ENCODE measurements at places on chromosomes 3 and 15. TPM values are rescaled to one million over a fixed set of nuclear protein-coding genes. Genes with fewer than 3 reads are reported as not detected.

GRCh38 chr3:119219069-119219468 lies 21.6 kb downstream of the B4GALT4 start:
- no peaks in the 10 kb centered on the region for H3K27me3 ChIP-seq
- H3K4me1 ChIP-seq = peaks cover 26% of the 10 kb centered on the region
- H3K4me3 ChIP-seq = peak overlapping the region; percentile 37
- H3K36me3 ChIP-seq = peaks cover 55% of the 10 kb centered on the region
- DNase-seq = peak; percentile 35
- peak overlapping the region; percentile 73 for H3K27ac ChIP-seq

- no peak overlapping the region for H3K4me3 ChIP-seq
- H3K36me3 ChIP-seq = peaks cover 54% of the 10 kb centered on the region
- DNase-seq = no peak
- peaks cover 21% of the 10 kb centered on the region for H3K4me1 ChIP-seq
- H3K27me3 ChIP-seq = no peaks in the 10 kb centered on the region
- H3K27ac ChIP-seq = no peak overlapping the region
These were observed 9.5 kb downstream of the SEC22C start for GRCh38 chr3:42572278-42572677.

Gene EHD4
- total RNA-seq = 30.1 TPM

Gene IGDCC3
- not detected for total RNA-seq

DNA sequence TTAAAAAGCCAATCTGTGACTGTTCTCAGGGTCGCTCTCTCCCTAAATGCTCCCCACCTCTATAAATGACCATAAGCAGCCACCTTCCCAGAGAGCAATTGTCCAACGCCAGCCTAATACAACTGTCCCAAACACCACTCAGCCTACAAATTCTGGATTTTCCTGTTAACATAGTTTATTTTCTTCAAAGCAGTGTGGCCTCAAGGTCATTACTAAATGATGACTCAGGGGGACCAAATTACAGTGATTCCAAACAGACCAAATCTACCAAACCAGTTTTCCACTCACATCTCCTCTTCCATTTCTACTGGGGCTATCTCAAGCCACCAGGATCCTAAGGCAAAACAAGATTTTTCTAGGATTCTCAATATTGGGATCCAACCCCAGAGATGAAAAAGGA lies 22.5 kb downstream of the HEXA start:
- no peaks in the 10 kb centered on the region for H3K27me3 ChIP-seq
- H3K36me3 ChIP-seq = peaks cover 8% of the 10 kb centered on the region
- no peak overlapping the region for H3K27ac ChIP-seq
- peaks cover 7% of the 10 kb centered on the region for H3K4me1 ChIP-seq
- H3K4me3 ChIP-seq = no peak overlapping the region

GRCh38 chr15:68447976-68448755 lies 16.2 kb upstream of the ITGA11 start:
- H3K27ac ChIP-seq = no peak overlapping the region
- no peaks in the 10 kb centered on the region for H3K36me3 ChIP-seq
- H3K4me1 ChIP-seq = no peaks in the 10 kb centered on the region
- H3K27me3 ChIP-seq = peaks cover 37% of the 10 kb centered on the region
- no peak for DNase-seq

GRCh38 chr3:166457382-166457781 lies 620.2 kb upstream of the BCHE start:
- H3K27me3 ChIP-seq = no peaks in the 10 kb centered on the region
- H3K4me3 ChIP-seq = no peak overlapping the region
- no peak for DNase-seq

GRCh38 chr3:89340408-89340807 lies 233.0 kb downstream of the EPHA3 start:
- H3K4me1 ChIP-seq = no peaks in the 10 kb centered on the region
- H3K27me3 ChIP-seq = no peaks in the 10 kb centered on the region
- no peak for DNase-seq
- H3K4me3 ChIP-seq = no peak overlapping the region
- H3K36me3 ChIP-seq = no peaks in the 10 kb centered on the region

- H3K27me3 ChIP-seq = no peaks in the 10 kb centered on the region
- DNase-seq = no peak
- no peaks in the 10 kb centered on the region for H3K4me1 ChIP-seq
- no peaks in the 10 kb centered on the region for H3K36me3 ChIP-seq
- H3K4me3 ChIP-seq = no peak overlapping the region
These were observed 275.2 kb upstream of the KCNMB2 start for GRCh38 chr3:178260887-178261565.

- no peak overlapping the region for H3K27ac ChIP-seq
- no peaks in the 10 kb centered on the region for H3K36me3 ChIP-seq
- no peak for DNase-seq
- H3K4me3 ChIP-seq = no peak overlapping the region
- no peaks in the 10 kb centered on the region for H3K27me3 ChIP-seq
- peaks cover 10% of the 10 kb centered on the region for H3K4me1 ChIP-seq
These were observed 185.0 kb downstream of the TIGIT start for GRCh38 chr3:114478801-114479200.

DNA sequence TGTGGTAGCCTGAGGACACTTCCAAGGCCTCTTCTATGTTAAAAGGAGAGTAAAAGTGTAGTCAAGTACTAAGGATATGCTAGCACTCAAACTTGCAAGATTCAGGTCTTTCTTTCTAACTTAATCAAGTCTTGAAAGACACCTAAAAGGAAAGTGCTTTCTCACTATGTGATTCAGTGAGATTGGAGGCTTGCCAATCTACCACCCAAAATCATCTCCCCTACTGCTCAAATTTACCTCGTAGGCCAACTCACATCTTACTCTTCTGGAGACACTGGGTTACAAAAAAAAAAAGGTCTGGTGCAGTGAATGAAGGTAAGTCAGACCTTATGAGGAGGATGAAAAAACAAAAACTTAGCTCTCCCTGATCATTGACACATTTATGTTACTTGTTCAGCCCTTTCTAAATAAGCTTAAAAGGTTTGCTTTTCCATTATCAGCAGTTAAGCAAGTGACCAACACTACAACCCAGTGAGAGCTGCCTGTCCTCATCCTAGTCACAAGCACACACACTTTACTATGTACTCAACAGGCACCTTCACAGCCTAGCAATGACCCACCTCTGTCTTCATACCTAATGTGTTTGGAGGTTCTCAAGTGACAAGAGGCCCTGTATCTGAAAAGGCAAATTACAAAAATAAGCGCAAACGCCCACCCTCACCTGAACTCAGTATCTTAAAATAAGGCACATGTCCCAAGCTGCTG lies 19.6 kb downstream of the SUMF1 start:
- H3K27me3 ChIP-seq = no peaks in the 10 kb centered on the region
- no peaks in the 10 kb centered on the region for H3K4me1 ChIP-seq
- no peak for DNase-seq

- H3K36me3 ChIP-seq = no peaks in the 10 kb centered on the region
- peaks cover 5% of the 10 kb centered on the region for H3K27me3 ChIP-seq
- no peak overlapping the region for H3K27ac ChIP-seq
- no peak overlapping the region for H3K4me3 ChIP-seq
- DNase-seq = no peak
- H3K4me1 ChIP-seq = no peaks in the 10 kb centered on the region
These were observed 134.9 kb upstream of the ZBTB20 start for GRCh38 chr3:115281697-115282675.

Gene SMAD6
- 0.34 TPM for total RNA-seq

Gene THSD4
- total RNA-seq = not detected

Gene PP2D1
- not detected for total RNA-seq

DNA sequence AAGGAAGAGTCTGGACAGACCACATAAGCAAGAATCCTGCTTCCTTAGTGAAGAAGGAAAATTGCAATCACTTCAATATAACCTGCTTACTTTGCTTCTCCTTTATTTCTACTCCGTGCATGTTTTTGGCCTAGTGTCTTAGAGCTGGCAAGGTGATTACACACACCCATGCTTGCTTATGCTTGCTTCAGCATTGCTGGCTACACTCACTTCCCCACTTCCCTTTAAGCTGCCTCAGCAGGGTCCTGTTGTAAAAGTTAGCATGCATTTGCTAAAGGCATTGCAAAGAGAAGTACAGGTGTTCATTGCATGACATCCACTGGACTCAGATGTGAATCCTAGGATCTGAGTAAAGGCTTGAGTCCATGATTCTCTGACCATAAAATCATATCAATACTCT lies 47.5 kb upstream of the STT3B start:
- no peak for DNase-seq
- H3K4me1 ChIP-seq = no peaks in the 10 kb centered on the region
- H3K4me3 ChIP-seq = no peak overlapping the region
- H3K27ac ChIP-seq = no peak overlapping the region
- peaks cover 4% of the 10 kb centered on the region for H3K27me3 ChIP-seq
- H3K36me3 ChIP-seq = peaks cover 3% of the 10 kb centered on the region

- H3K36me3 ChIP-seq = peaks cover 13% of the 10 kb centered on the region
- peaks cover 37% of the 10 kb centered on the region for H3K4me1 ChIP-seq
- no peak for DNase-seq
- H3K4me3 ChIP-seq = no peak overlapping the region
- H3K27ac ChIP-seq = no peak overlapping the region
These were observed 33.9 kb upstream of the GPR160 start for GRCh38 chr3:170003881-170004356.

Gene LIPH
- total RNA-seq = not detected

- H3K4me3 ChIP-seq = no peak overlapping the region
- H3K36me3 ChIP-seq = no peaks in the 10 kb centered on the region
- no peak overlapping the region for H3K27ac ChIP-seq
- no peaks in the 10 kb centered on the region for H3K27me3 ChIP-seq
- no peaks in the 10 kb centered on the region for H3K4me1 ChIP-seq
These were observed 121.1 kb upstream of the ACP3 start for GRCh38 chr3:132196113-132196512.

DNA sequence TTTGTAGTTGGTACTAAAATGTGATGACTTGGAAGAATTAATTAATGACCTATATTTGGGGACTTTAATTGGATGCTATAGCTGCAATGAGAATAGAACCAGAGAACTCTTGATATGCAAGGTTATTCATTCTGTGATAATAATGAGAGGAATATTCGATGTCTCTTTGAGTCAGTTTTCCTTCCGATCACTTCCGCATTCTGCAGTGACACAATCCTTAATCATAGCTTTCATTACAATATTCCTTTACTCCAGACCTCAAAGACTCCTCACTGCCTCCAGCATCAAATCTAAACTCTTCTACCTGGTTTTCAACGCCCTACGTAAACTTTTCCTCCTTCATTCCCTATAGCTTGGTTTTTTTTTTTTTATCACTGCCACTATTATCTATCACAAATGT lies 21.6 kb downstream of the B3GNT5 start:
- H3K27ac ChIP-seq = no peak overlapping the region
- peaks cover 7% of the 10 kb centered on the region for H3K36me3 ChIP-seq
- DNase-seq = no peak
- H3K27me3 ChIP-seq = no peaks in the 10 kb centered on the region
- H3K4me3 ChIP-seq = no peak overlapping the region

- H3K36me3 ChIP-seq = no peaks in the 10 kb centered on the region
- no peak for DNase-seq
- H3K27me3 ChIP-seq = peaks cover 15% of the 10 kb centered on the region
- H3K4me3 ChIP-seq = no peak overlapping the region
- no peak overlapping the region for H3K27ac ChIP-seq
These were observed 63.7 kb downstream of the WHAMM start for GRCh38 chr15:82873000-82873680.

- H3K36me3 ChIP-seq = no peaks in the 10 kb centered on the region
- no peak overlapping the region for H3K4me3 ChIP-seq
- H3K4me1 ChIP-seq = no peaks in the 10 kb centered on the region
- no peaks in the 10 kb centered on the region for H3K27me3 ChIP-seq
- H3K27ac ChIP-seq = no peak overlapping the region
These were observed 1113.7 kb downstream of the OTOL1 start for GRCh38 chr3:162610261-162610660.

Gene DISP2
- 0.54 TPM for total RNA-seq

Gene PPARG
- 2.5 TPM for total RNA-seq

Gene ARPIN
- total RNA-seq = not detected

Gene KCNMB2
- not detected for total RNA-seq

- DNase-seq = no peak
- no peaks in the 10 kb centered on the region for H3K27me3 ChIP-seq
- no peaks in the 10 kb centered on the region for H3K4me1 ChIP-seq
- no peak overlapping the region for H3K27ac ChIP-seq
- H3K36me3 ChIP-seq = no peaks in the 10 kb centered on the region
These were observed 150.4 kb upstream of the ADAMTS9 start for GRCh38 chr3:64837986-64838735.

- peaks cover 36% of the 10 kb centered on the region for H3K27me3 ChIP-seq
- no peak overlapping the region for H3K27ac ChIP-seq
- no peak overlapping the region for H3K4me3 ChIP-seq
- H3K4me1 ChIP-seq = peaks cover 14% of the 10 kb centered on the region
These were observed 15.5 kb downstream of the PAQR9 start for GRCh38 chr3:142947799-142948575.

GRCh38 chr15:70262171-70262570 lies 164.5 kb upstream of the TLE3 start:
- DNase-seq = no peak
- H3K36me3 ChIP-seq = peaks cover 2% of the 10 kb centered on the region
- H3K27me3 ChIP-seq = peaks cover 45% of the 10 kb centered on the region
- peaks cover 37% of the 10 kb centered on the region for H3K4me1 ChIP-seq
- no peak overlapping the region for H3K4me3 ChIP-seq
- H3K27ac ChIP-seq = no peak overlapping the region

- H3K4me3 ChIP-seq = peak overlapping the region; percentile 92
- no peak for DNase-seq
- peaks cover 21% of the 10 kb centered on the region for H3K36me3 ChIP-seq
These were observed 9.5 kb downstream of the CMTM7 start for GRCh38 chr3:32401126-32401525.

Gene POPDC2
- 1.0 TPM for total RNA-seq

DNA sequence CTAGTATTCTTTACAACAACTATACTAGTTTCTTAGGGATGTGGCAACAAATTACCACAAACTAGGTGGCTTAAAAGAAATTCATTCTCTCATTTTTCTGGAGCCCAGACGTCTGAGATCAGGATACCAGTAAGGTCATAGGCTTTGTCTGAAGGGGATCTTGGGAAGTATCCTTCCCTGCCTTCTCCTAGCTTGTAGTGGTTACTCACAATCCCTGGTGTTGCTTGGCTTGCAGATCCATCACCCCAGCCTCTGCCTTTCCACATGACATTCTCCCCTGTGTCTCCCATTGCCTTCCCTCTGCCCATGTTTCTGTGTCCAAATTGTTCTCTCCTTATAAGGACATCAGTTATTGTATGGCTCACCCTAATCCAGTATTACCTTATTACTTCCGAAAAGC lies 24.3 kb upstream of the CLDN1 start:
- H3K4me3 ChIP-seq = no peak overlapping the region
- no peak for DNase-seq
- peaks cover 2% of the 10 kb centered on the region for H3K27me3 ChIP-seq
- H3K27ac ChIP-seq = no peak overlapping the region

GRCh38 chr3:18761530-18761929 lies 336.4 kb upstream of the SATB1 start:
- DNase-seq = no peak
- H3K4me3 ChIP-seq = no peak overlapping the region
- no peaks in the 10 kb centered on the region for H3K27me3 ChIP-seq
- peaks cover 22% of the 10 kb centered on the region for H3K4me1 ChIP-seq
- peaks cover 5% of the 10 kb centered on the region for H3K36me3 ChIP-seq

DNA sequence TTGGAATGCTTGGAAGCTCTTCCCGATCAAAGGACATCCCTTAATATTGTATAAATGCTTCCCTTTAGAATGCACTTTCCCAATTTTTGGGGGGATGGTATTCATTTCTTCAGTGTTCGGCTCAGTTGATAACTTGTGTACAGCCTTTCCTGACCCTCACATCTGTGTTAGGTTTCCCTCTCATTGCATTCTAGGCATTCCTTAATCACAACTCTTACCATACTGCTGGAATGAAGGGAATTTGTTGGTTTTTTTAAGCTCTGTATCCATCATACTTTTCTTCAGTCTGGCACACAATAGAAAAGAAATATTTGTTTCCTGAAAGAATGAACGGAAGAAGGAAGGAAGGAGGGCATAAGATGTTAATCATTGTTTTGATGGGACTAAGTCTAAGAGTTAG lies 119.5 kb downstream of the CHST2 start:
- peaks cover 2% of the 10 kb centered on the region for H3K27me3 ChIP-seq
- DNase-seq = no peak
- H3K4me3 ChIP-seq = no peak overlapping the region
- no peak overlapping the region for H3K27ac ChIP-seq
